ENCODE measurements at places on chromosomes 12 and 14.
A peak's percentile ranks its signal among the peaks of the same experiment; 100 is the strongest.

DNA sequence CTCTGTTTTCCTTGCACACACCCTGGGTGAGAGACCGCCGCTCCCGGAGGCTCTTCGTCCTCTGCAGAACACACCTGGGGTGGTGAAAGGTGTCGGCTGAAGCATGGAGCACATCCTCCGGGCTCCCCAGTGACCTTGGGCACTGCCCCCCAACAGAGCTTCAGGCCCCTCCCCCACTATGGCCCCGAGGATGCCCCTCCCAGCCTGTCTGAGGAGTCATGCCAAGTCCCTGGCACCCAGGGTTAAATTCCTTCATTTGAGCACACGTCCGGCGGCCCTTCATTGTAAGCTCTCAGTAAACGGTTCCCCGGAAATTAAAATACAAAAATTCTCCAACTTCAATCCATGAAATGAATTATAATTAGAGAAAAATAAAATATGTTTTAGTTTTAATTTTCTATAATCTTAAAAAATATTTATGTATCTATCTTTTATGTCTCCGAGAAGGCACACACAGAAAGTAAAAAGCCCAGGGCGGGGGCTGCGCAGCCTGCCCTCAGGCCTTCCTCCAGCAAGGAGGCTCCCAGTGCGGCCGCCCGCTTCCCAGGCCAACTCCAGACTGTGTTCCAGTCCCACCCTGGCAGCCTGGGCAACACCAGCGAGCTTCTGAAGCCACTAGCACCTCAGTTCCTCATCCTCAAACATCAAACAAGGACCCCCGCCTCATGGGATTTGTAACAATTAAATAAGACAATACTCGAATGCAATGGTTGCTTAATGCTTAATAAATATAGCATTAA is 63.5 kb downstream of the TMEM132D start:
- DNase-seq, result no peak

DNA sequence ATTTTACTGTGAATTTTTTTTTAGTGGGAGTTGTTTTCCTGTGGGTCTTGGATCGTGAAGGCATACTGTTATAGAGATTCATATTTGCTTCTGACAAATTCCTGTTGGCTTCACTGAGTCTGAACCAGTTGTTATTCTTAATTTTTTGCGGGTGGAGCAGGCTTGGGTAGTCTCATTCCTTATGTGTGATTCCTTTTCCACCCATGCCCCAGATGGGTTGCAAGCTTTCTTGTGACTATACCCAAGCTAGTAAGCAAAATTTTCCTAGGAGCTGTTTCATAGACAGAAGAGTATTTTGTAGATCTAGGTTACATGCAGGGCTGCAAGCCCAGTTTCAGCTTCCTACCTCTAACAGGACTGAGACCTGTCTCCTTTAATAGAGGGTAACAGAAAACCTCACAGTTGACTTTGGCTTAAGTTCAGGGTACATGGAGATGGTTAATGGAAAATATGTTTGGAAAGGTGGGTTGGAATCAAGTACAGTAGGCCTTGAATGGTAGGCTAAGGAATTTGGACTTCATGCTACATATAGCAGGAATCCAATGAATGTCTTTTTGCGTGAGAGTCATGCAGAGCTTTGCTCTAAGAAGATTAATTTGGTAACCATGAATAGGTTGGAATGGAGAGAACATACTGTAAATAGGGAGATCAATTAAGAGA is 29.0 kb downstream of the TRMT5 start:
- DNase-seq, result no peak

GRCh38 chr14:106844608-106845285 is 1318.4 kb downstream of the TMEM121 start:
- peak; percentile 31 for DNase-seq

GRCh38 chr12:65643171-65643570 is 181.1 kb upstream of the HMGA2 start:
- no peak for DNase-seq

DNA sequence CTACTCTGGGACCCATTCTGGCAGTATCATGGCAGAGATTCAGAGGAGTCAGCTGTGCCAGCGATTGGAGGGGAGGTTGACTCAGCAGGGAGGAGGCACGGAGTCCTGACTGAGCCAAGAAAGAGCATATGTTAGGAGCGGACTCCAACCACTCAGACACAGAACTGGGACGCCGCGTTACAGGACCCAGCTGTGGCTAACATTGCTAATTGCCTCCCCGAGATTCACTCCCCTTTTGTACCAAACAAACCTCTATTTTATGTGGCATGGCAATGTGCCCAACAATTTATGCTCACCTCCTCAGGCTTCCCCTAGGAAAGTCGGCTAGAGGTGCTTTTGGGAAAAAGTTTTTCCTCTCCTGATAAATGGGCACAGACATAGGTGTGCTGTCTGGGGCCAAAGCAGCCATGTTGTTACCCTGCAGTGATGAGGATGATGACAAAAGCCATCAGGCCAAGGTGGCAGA is 15.2 kb upstream of the CLIP1 start:
- peak; percentile 98 for DNase-seq

DNA sequence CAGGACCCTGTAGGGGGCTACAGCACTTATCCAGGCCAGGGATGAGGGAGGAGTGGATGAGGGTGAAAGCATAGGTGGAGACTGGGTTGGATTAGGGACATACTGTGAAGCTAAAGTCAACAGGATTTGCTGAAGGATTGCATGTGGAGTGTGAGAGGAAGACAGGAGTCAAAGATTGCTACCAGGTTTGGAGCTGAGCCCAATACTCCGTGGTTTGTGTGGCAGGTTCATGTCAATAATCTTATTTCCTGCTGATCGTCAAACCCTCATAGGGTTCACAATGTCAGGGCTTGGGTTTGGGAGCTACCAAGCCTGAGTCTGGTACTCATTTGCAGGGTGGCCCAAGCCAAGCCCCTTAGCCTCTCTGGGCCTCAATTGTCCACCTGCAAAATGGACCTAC is 77.1 kb upstream of the PLXNC1 start:
- DNase-seq, result no peak

- peak; percentile 95 for DNase-seq
Observed at GRCh38 chr14:105248368-105249181, at the start of gene BTBD6. Gene BTBD6, plus strand, starts transcription at chr14:105248533. Its CDS starts 179 bp downstream, at chr14:105248712.

- DNase-seq, result no peak
Observed at GRCh38 chr14:75125617-75126016, 1.2 kb downstream of the NEK9 start.

- peak; percentile 97 for DNase-seq
Observed at GRCh38 chr14:60723907-60724618, at the start of gene SIX4. Gene SIX4, minus strand, starts transcription at chr14:60724351. Its CDS starts 277 bp downstream, at chr14:60724074.

- DNase-seq, result no peak
Observed at GRCh38 chr14:93023802-93024434, 91.8 kb downstream of the ITPK1 start.

- DNase-seq, result no peak
Observed at GRCh38 chr14:88625671-88626070, 62.8 kb downstream of the ZC3H14 start.

DNA sequence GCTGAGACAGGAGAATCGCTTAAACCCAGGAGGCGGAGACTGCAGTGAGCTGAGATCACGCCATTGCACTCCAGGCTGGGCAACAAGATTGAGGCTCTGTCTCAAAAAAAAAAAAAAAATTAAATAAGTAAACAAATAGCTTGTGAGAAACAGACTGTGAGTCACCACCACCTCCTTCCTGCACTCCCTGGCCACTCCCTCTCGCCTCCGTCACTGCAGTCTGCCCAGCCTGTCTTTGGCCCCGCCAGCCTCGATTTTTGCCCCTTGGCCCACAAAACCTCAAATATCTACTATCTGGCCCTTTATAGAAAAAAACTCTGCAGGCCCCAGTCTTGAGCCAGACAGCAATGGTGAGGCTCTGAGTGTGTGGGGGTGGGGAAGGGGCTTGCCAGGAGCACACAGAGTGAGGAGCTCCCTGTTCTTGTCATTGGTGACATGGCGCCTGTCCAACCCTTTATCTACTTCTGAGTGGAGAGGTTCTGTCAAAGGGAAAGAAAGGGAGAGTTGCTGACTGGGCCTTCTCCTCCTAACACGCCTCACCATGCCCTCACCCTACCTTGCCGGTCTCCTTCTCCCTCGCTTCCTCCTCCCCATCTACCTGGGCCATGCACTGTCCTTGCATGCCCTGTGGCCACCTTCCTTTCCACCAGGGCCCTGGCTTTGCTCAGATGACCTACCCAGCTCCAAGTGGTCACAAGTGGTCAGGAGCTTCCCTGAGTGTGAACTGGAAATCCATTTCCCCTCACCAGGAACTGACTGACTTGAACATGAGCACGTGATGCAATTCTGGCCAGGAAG is 22.1 kb downstream of the LGMN start:
- peak; percentile 9 for DNase-seq

DNA sequence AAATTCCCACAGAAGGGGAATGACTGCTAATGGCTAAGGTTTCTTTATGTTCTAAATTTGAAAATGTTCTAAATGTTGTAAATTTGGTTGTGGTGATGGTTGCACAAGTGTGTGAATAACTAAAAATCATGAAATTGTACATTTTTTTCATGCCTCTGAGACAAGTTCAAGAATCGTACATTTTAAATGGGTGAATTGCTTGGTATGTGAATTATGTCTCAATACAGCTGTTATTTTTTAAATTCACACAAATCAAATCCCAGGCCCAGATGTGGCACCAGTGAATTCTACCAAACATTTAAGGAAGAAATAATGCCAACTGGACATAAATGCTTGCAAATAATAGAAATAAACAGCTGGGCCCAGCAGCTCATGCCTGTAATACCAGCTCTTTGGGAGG is 28.6 kb upstream of the RND1 start:
- DNase-seq, result no peak

DNA sequence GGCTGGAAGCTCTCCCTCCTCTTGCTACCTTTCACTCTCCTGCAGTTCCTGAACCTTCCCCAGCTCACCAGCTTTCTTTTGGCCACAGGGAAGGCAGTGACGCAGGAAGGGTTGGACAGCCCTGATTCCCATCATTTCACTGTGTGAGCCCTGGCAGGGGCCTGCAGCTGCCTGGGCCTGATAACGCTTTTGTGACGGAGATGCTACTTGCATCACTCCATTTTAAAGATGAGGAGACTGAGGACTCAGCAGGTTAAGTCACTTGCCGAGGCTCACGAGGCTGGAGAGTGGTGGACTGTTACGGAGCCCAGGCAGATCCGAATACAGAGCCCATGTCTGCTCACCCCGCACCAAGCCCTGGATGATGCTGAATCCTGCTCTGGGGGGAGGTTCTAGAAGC is 145.3 kb downstream of the RBM19 start:
- no peak for DNase-seq

- no peak for DNase-seq
Observed at GRCh38 chr14:51981218-51981854, 8.0 kb upstream of the RTRAF start.

DNA sequence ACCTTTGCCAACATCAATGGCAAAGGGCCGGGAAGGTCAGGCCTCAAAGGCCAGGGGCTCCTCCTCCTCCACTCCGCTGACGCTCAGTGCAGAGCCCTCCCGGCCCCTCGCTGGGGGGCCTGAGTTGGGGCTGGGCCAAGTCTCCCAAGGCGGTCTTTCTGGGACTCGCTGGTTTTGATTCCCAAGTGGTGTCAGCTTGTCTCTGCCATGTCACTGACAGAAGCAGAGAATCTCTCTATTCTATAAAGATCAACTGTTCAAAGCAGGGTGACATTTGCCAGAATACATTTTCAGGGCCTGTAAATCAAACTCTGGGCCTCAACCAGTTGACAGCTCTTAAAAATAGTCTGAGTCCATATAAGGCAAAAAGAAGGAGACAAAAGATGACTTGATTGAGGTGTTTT is 75.9 kb downstream of the CCDC88C start:
- DNase-seq, result no peak

- DNase-seq, result no peak
Observed at GRCh38 chr14:89397569-89398230, 19.3 kb downstream of the FOXN3 start.

GRCh38 chr14:94831085-94831484 is 61.2 kb upstream of the GSC start:
- no peak for DNase-seq

- peak; percentile 69 for DNase-seq
Observed at GRCh38 chr14:92754966-92755365, 6.5 kb upstream of the LGMN start.

- DNase-seq, result no peak
Observed at GRCh38 chr14:90053044-90053443, 8.8 kb upstream of the KCNK13 start.

DNA sequence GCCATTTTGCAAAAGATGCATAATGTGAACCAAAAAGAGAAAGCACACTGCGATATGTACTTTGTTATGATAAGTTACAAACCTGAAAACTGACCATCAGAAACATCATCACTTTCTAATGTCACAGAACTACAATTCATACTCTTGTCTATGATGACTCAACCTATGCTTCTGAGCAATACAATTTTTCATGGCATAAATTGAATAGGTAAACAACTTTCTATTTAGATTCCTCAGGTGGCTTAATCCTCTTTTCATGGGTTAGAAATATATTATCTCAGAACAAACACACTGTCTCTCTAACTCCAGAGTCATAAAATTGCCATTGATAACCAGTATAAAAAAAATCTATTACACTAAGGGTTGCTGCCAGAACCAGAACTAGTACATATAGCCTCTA is 1715.0 kb upstream of the FLRT2 start:
- DNase-seq, result peak; percentile 63

DNA sequence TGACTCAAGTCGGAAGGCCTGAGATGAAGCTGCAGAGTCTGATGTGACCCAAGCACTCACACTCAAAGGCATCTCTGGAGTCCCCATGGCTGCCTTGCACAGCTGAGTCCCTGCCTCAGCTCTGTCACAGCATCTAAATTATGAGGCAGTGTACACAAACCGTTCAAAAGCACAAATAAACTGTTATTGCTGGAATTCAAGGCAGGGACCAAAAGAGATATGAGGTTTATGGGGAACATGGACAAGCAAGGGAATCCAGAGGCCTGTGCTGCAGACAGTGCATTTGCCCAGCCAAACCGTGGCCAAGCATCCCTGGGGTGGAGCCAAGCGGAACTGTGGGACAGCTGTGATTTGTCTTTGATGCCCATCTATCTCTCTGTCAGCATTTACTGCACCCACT is 91.3 kb downstream of the RPS29 start:
- DNase-seq, result no peak

DNA sequence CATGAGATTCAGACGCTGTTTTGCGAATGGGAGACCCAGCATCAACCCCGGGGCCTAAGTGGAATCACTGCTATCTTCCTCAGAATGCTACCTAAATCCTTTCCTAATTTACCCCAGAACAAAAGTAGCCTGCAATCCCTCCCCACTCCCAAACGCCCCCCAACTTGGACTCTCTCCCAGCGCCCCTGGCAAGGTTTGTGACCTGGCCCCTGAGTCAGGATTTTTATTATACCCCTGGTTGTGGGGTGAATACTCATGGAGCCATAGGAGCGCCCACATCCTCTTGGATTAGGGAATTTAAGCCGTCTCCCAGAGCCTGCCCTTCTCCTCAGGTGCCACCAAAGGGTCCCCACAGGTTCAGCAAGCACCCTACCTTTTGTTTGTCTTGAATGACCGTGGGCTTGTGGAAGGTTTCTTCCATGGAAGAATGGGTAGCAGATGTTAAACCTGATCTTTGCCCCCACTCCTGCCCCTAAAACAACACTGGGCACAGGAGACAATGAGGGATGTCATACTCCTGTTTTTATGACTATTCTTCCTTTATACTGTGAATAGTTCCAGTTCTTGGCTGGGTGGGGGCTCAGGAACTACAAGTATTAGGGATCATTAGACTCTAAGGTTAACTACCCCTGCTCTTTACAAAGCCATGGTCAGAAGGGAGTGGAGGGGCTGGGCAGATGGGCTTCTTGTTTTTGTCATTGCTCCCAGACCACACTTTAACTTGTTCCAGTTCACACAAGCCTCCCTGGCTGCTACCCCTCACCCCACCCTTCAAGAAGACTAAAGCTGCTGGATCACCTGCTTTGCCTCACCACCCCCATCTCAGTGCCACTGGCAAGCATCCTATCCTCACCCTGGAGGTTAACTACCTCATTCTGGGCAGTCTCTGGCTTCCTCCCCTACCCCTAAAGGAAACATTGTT is 630 bp downstream of the MYL6B start:
- peak; percentile 70 for DNase-seq

All from NCI-H69 (cell line).